ENCODE measurements at places on chromosomes 2 and 18.

DNA sequence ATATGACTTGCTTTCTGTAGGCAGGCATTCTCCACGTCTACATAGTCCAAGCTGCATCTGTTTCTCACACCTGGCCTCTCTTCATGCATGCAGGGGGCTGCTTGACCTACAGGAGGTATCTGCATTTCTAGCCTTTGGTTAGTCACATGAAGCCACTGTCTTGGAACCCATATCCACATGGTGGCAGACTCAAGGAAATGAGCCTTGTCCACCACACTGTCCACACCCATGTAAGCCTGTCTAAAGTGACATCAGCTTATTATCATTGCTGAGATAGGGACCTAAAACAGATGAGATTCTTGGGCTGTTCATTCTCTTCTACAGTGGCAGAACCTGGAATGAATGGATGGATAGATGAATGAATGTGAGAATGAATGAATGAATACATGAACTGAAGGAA lies 160.4 kb downstream of the DOCK10 start:
- DNase-seq, result no peak

- DNase-seq, result no peak
Measured at GRCh38 chr2:40367652-40368051, 84.2 kb downstream of the SLC8A1 start.

DNA sequence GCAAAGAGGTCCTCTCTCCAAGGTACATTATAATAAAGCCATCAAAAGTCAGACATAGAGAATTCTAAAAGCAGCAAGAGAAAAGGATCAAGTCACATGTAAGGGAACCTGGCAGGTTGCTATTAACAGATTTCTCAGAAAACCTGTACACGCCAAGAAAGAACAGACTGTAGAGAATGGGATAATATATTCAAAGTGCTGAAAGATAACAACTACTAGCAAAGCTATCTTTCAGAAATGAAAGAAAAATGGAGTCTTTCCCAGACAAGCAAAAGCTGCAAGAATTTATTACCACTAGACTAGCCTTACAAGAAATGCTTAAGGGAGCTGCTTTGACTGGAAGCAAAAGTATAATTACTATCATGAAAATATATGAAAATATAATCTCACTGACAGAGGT lies 81.5 kb downstream of the PTPN2 start:
- no peak for DNase-seq

GRCh38 chr2:178108176-178108575 lies 4.1 kb upstream of the RBM45 start:
- no peak for DNase-seq

DNA sequence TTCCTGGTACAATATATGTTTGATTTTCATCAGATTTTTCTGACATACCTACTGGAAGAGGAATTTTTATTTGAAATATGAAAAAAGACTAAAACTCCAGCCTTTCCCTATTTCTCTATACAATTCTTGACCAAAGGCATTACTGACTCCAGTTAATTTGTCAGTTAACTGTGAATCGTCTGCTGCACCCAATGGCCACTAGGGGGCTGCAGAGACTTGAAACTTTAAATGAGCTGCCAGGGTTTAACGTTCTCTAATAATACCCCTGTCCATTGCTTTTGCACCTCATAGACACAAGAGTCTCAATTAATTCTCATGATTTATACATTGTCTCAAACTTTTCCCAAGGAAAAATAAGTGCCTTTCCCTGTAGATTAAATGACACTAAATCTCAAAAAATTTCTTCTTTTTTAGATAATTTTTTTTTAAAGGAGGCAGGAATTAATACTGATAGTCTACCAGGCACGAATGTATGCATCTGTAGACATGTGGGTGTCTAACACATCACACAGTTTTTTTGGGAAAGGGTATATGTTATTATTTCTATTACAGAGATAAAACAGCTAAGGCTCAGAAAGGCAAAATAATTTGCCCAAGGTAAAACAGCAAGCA lies 1.8 kb upstream of the ALK start:
- no peak for DNase-seq
